SK-N-SH (cell line): ENCODE measurements at places on chromosomes 1 and 21. TPM values are rescaled to one million over a fixed set of nuclear protein-coding genes. Genes with fewer than 3 reads are reported as not detected.
A peak's percentile ranks its signal among the peaks of the same experiment; 100 is the strongest.

F3 gene
- polyA plus RNA-seq: 1.8 and 2.5 TPM in 2 replicates

DNA sequence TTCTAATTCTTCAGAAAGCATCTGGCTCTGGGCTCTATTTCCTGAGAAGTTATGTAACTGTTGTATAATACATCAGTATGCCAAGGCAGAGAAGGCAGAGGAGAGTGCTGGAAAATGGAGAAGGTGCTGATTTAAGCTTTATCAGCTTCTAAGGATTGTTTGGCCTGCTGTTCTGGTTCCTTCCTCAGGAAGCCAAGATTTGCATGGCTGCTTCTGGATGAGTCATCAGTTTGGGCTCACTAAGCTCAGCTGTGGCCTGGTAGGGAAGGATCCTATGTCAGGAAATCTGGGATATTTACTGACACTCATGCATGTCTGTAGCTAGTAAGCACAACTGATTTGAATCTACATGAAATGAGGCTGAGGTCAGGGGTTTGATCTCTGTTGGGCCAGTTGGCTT lies 73.2 kb upstream of the ADGRL4 start:
- H3K4me3 ChIP-seq: no peak overlapping the region
- H3K27ac ChIP-seq: peak overlapping the region; percentile 66
- no peak for DNase-seq
- H3K4me1 ChIP-seq: no peaks in the 10 kb centered on the region
- no peaks in the 10 kb centered on the region for H3K36me3 ChIP-seq
- no peaks in the 10 kb centered on the region for H3K27me3 ChIP-seq

DNA sequence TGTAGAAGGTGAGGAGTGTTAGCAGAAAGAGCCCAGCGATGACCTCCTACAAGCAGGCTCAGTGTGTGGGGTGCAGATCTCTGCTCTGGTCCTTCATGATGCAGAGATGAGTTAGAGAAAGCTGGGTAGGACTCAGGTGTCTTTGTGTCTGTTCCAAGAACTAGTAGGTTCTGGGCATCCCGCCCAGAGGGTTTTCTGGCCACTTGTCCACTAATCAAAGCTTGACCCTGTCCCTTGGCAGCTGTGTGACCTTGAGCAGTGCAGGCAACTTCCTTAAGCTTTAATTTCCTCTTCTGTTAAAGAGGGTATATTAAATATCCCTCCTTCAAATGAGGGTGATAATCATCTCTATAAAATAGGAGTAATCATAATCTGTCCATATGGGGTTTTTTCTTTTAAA lies 54.7 kb upstream of the WNT4 start:
- 0 out of 2 replicates have a peak, but pooled peaks cover 11% of the 10 kb centered on the region for H3K27me3 ChIP-seq
- H3K36me3 ChIP-seq: no peaks in the 10 kb centered on the region
- no peak for DNase-seq
- H3K4me3 ChIP-seq: no peak overlapping the region
- no peaks in the 10 kb centered on the region for H3K4me1 ChIP-seq

DNA sequence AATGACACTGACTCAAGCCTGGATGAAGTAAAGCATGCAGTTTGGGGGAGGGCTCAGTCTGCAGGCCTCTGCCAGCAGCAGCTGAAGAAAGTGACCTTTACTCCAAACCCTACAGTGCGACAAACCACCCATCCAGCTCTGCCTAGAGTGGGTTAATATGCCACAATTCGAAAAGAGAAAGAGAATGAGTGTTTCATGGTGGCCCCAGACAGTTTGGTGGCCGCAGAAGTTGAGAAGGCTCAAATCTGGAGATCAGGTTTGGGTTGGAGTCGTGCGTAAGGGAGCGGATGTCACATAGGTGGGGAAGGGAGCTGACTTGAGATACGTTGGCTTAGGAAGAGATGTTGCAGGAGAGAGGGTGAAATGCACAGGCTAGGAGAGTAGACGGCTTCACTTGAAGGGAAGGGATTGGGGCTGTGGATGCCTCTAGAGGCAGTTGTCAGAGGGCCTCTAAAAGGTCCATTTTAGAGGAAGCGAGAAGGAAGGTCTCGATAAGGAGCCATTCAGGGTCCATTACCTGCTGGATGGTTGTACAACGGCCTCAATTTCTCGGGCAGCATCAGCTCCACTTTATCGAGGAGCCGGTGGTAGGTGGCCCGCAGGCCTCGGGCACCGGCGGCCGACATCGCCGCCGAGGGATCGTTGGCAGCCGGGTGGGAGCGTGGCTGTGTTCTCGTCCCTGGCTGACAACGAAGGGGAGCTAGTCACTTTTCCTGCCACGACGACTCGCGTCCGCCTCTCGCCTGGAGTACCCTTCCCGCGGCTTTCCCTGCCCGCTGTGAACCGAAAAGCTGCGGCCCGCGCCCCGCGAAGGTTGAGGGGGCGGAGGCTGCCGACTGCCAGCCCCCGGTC lies 1.0 kb upstream of the DCAF6 start:
- peak overlapping the region; percentile 87 for H3K27ac ChIP-seq
- peaks cover 27% of the 10 kb centered on the region for H3K4me1 ChIP-seq
- H3K27me3 ChIP-seq: no peaks in the 10 kb centered on the region

DNA sequence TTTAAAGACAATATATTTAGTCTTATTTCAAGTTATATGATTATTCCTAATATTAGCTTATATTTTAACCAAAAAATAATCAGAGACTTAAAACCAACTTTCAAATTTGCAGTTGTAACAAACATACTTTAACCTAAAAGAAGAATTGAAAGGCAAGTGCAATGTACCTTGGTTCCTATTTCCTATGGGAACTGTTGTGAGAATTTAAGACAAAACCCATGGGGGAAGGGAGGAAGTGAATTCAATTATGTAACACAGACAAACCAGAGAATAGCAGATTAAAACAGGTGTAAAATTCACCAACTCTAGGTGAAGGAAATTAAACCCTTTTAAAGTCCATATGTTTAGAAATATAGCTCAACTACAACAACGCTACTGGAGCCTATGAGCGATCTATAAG lies 22.6 kb upstream of the CR2 start:
- H3K27me3 ChIP-seq: no peaks in the 10 kb centered on the region; the same call in 1 of the 2 replicates
- no peak overlapping the region for H3K27ac ChIP-seq
- H3K36me3 ChIP-seq: no peaks in the 10 kb centered on the region
- no peak for DNase-seq
- no peaks in the 10 kb centered on the region for H3K4me1 ChIP-seq
- H3K4me3 ChIP-seq: no peak overlapping the region

- H3K36me3 ChIP-seq: no peaks in the 10 kb centered on the region
- no peak for DNase-seq
- no peaks in the 10 kb centered on the region for H3K4me1 ChIP-seq
- H3K27ac ChIP-seq: no peak overlapping the region
- no peaks in the 10 kb centered on the region for H3K27me3 ChIP-seq
These were observed 43.3 kb downstream of the GPR88 start for GRCh38 chr1:100581096-100581705.

SAMD13 gene
- polyA plus RNA-seq: 1.3 and 1.9 TPM in 2 replicates

HPDL gene
- polyA plus RNA-seq: 0.19 and 0.25 TPM in 2 replicates

CYP2J2 gene
- 1.1 and 1.2 TPM in 2 replicates for polyA plus RNA-seq

SLC2A5 gene
- polyA plus RNA-seq: 0.02 TPM in 2 replicates

LCE1E gene
- not detected in 2 replicates for polyA plus RNA-seq

DNA sequence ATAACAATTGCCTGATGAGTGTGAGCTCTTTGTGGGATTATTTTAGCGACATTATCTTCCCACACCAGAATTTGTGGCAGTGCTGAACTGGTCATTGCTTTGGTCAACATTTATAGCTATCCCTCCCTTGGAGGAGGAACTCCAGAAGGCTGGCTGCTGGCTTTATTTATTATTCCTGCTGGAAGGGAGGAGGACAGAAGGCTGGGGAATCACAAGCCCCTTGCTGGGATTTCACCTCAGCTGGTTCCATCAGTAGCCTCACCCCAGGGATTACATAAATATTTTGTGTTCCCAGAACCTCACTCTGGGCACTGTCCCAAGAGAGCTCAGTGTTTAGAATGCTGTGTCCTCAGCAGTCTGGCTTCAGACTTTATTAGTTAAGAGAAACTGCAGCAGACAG lies 102.8 kb upstream of the C1orf21 start:
- H3K27me3 ChIP-seq: no peaks in the 10 kb centered on the region
- H3K36me3 ChIP-seq: no peaks in the 10 kb centered on the region
- no peak overlapping the region for H3K4me3 ChIP-seq
- DNase-seq: no peak
- peaks cover 6% of the 10 kb centered on the region for H3K4me1 ChIP-seq

DNA sequence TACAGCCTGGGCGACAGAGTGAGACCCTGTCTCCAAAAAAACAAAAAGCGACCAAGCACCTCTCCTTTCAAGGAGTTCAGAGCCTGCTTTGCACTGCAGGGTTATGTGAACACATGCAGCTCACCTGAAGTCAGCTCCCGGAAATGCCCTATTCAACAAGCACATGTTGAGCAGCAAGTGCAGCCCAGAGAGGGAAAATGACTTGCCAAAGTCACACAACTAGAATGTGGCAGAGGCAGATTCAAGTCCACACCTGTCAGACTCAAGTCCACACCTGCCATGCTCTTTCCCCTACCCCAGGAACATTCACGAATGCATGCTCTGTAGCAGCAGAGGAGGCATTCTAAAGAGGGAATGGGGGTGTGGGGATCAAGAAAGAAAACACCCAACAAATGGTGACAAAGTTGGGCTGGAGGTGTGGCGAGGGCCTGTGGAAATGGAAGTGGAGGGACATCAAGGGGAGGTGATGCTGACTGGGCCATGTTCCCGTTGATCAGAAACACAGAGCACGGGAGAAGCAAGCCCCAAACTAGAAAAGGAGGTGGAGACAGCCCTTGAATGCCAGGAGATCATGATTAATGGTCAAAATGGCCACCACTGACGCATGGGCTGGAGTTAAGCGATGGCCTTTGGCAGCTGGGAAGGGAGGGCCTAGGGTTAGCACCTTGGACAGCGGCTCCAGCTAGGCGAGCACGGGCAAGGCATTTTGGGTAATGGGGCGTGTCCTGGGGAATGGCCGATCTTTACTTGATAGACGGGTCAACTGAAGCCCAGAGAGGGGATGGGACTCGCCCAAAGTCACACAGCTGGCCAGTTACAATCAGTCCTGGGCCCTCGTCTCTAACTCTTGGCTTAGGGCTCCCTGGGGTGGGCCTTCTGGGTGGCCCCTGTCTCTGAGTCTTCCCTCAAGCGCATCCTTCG lies 21.5 kb downstream of the RAP1GAP start:
- no peak overlapping the region for H3K4me3 ChIP-seq
- H3K4me1 ChIP-seq: peaks cover 11% of the 10 kb centered on the region; the same call in 1 of the 2 replicates
- DNase-seq: no peak
- H3K36me3 ChIP-seq: no peaks in the 10 kb centered on the region
- H3K27ac ChIP-seq: no peak overlapping the region

KANK4 gene
- polyA plus RNA-seq: 0.02 TPM in 1 of 2 replicates, not detected in the other

DENND2C gene
- polyA plus RNA-seq: 0.02 and 0.03 TPM in 2 replicates

DNA sequence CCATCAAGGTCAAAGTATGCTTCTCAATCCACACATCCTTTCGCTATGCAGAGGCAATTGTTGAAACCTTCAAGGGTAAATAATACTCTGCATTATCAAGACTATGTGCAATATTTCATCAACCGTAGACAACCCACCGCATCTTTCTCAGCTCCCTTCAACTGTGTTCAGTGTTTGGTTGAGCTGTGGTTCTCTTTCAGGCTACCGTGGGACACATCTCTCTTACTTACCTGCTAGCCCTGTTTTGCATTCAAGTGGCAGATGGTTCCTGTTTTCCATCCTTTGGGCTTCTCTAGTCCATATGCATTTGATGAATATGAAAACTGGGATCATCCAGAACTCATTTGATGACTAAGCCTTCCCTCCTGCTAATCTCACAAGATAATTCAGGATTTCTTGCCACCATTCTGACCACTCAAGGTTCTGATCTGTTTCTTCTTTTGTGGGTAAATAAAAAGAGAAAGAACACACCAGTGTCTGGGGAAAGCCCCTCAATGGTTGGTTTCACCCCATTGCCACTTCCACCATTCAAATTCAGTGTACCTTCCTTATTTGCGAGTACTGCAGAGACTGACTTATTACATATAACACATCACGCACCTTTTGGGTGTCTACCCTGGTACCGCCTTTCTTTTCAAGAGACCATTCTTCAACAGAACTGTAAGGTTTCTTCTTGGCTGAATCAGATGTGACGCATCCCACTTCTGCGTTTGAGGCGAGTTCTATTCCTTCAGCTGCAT lies 61.7 kb downstream of the BACE2 start:
- DNase-seq: no peak
- no peak overlapping the region for H3K27ac ChIP-seq
- no peaks in the 10 kb centered on the region for H3K36me3 ChIP-seq
- H3K27me3 ChIP-seq: no peaks in the 10 kb centered on the region
- no peaks in the 10 kb centered on the region for H3K4me1 ChIP-seq

LCE1A gene
- polyA plus RNA-seq: not detected in 2 replicates
